ENCODE measurements at places on chromosomes 11 and 22.
A peak's percentile ranks its signal among the peaks of the same experiment; 100 is the strongest.

GRCh38 chr11:5624489-5625279 is at the start of gene TRIM34:
Gene TRIM34, plus strand, starts transcription at chr11:5625001. Its CDS starts 7,331 bp downstream, at chr11:5632332.
- peak; percentile 52 for DNase-seq

DNA sequence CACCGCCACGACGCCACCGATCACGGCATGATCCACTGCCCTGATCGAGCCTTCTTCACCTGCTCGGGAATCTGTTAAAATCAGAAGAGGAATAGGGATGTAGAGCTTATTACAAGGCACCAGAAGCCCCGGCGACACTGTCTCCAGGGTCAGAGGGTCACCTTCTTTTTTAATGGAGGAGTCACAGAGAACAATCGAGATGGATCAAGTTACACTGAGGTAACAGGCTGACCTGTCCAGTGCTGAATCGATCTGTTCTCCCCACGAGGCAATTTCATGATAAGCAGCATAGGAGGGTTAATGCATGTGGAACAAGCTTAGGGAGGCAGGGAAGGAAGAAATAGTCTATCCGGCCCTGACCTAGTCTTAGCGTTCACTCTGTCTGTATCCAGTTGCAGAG is 325.5 kb downstream of the CADM1 start:
- DNase-seq = no peak

GRCh38 chr11:16853859-16854258 is 115.4 kb downstream of the C11orf58 start:
- no peak for DNase-seq

GRCh38 chr11:64854534-64855502 is 10.4 kb upstream of the CDC42BPG start:
- peak; percentile 98 for DNase-seq

DNA sequence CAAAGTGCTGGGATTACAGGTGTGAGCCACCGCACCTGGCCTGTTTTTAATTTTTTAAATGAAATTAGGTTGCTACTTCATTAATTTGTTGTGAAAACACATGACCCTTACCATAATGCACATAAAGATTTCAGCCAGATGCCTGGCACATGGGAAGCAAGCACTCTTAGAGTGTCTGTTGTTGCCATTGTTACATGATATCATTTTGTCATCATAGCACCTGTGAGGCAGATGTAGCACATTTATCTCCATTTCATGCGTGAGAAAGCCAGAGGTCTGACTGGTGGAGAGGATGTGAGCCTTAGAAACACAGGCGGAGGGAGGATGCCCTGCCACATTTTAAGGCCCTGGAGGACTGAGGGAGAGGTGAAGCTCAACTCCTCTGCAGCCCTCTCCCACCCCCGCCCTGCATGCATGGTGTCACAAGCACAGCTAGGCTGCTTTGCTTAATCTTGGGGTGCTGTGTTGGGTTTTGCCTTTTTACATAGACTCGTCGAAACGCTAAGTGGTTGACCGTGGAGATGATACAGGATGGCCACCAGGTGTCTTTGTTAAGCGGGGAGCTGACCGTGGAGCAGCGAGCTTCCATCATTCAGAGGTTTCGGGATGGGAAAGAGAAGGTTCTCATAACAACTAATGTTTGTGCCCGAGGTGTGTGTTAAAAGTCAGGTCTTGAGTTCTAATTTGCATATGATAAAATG is 14.0 kb downstream of the DDX25 start:
- no peak for DNase-seq

DNA sequence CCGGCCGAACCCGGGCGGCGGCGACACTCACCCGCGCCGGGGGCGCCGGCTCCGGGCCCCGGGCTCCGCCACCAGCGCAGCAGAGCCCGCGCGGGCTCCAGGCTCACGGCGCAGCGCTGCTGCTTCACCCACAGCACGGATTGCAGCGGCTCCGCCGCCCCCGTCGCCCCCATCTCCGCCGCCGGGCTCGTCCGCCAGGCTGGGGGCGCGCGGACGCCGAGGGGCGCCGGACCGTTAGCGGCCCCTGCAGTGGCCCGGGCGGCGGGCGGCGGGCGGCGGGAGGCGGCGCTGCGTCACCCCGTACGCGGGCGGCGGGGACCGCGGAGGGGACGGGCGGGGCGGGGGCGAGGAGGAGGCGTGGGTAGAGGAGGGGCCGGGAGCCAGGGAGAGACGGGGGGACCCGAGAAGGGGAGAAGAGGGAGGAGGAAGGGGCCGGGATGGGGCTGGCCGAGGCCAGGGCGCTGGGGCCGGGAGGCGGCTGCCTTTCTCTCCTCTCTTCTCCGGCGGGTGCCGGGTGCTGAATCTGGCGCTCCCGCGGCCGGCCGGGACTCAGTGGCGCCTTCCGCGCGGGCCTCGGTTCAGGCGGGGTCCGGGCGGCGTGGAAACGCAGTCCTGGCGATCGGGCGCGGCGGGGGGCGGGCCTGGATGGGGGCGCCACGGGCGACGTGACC is at the start of gene CERK:
Gene CERK, minus strand, starts transcription at position 277 of the 671 bp plus-strand sequence. Its CDS starts 104 bp downstream, at position 173.
- DNase-seq = peak; percentile 68

DNA sequence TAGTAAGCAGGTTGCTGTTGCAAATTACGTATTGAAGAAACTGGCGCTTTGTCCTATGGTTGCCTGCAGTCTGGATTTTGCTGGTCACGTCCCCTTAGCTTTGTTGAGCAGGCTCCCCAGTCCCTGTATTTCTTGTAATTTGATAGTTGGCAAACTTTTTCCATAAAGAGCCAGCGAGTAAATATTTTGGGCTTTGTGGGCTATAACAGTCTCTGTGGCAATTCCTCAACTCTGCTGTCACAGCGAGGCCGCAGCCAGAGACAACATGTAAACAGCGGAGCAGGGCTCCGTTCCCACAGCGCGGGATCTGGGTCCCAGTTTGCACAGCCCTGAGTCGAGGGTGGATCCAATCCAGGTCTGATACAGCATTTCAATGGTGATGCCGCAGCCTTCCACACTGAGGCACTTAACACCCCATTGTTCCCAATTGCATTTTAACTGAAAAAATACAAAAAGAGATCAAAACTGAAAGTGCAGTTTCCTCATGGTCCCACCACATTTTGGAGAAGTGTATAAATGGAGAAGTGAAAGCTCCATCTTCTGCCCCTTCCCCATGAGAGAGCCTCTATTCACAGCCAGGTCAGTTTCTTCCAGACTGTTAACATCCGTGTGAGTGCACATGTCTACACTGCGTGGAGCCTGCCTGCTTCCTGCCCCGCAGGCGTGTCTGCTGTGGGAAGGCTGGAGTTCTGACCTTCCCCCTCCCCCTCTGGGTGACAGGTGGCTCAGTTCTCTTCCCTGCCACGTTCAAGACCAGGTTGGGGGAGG is 89.1 kb downstream of the RPS6KA4 start:
- no peak for DNase-seq

GRCh38 chr22:25970374-25970911 is 198.8 kb upstream of the SEZ6L start:
- DNase-seq = no peak

DNA sequence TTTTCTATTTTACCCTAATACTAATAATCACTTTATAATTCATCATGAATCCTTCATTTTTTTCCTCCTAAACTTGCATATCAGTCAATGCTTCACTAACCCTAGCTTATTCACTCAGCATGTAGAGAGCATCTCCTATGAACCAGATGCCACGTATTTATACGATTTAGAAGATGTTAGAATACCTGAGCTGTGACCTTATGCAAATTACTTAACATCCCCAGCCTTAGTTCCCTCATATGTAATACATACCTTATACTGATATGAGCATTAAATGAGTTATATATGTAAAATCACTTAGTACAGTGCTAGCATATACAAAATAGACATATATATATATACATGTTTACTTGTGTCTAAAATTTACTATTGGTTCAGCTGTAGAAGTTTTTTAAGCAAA is 9.0 kb downstream of the FAM76B start:
- no peak for DNase-seq

- peak; percentile 63 for DNase-seq
Measured at GRCh38 chr22:46150655-46151477, 540 bp downstream of the PPARA start.

DNA sequence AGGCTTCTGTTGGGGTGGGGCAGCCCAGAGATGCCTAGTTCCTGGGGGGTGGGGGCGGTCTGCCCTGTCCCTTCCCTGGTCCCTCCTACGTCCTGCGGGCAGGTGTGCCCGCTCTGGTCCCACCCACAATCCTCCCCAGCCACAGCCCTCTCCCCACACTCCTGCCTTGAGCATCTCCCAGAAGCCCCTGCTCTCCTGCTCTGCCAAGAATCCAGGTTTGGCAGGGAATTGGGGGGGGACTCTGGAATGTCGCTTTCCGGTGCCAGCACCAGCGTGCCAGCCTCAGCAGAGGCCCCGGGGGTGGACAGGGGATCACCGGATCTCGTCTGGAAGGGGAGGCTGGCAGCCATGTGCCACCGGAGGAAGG is 11.4 kb upstream of the PDGFB start:
- no peak for DNase-seq

DNA sequence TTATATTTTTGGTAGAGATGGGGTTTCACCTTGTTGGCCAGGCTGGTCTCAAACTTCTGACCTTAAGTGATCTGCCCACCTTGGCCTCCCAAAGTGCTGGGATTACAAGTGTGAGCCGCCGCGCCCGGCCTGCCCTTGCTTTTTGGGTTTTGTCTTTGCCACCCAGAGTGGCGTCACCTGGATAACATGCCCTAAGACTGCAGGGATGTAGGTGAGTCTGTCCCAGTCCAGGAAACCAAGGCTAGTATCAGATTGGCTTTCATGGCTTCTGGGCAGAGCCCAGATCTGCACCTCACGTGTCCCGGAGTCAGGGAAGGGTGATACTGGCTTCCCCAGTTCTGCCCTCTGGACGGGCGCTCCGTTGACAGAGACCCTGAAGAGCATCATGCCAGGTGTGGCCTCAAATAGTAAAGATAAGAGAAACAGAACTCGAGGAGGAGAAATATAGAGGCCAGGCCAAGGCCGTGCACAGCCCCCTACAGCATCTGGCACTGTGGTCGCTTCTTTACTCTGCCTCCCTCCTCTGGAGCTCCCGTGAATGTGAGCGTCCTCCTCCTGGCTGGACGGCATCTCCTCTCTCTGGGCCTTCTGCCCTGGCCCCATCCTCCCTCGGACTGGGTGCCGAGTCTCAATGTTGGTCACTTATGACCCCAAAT is 7.8 kb upstream of the APOBEC3B start:
- no peak for DNase-seq

DNA sequence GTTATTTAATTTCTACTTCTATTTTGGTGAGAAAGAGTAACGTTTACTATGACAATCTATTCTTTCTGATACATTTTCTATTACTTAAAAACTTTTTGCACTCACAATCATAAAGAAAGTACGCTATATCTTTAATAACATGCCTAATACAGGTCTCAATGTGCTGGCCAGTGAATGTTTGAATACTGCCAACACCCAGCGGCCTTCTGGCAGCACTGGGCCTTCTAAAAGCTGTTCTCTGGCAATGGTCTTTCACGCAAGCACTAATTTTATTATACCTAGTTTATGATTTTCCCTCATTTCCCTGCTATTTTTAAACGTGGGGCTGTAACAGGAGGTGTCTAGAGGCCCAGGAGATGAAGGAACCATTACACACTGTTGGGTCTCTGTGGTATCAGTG is 349.8 kb upstream of the PITPNB start:
- DNase-seq = no peak

- DNase-seq = no peak
Measured at GRCh38 chr11:65894034-65894591, 3.6 kb downstream of the CCDC85B start.

DNA sequence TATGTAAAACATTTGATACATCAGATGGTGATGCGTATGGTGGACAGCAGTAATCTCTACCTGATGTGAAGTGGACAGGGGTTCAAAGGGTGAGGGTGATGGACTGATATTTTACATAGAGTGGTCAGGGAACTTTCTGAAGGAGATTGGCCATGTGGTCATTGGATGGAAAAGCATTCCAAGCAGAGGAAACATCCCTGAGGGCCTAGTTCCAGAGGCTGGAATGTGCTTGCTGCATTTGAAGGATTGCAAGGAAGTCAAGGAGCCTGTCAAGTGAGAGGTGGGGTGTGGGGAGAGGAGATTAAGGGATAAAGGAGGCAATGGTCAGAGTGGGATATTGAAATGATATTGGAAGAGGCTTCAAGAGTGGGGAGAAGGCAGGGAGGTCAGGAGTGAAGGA is 151.9 kb upstream of the NTM start:
- no peak for DNase-seq

- DNase-seq = no peak
Measured at GRCh38 chr11:116888024-116888423, 50.6 kb upstream of the APOA1 start.

GRCh38 chr11:112797648-112798293 is 163.4 kb upstream of the NCAM1 start:
- no peak for DNase-seq

GRCh38 chr11:128302425-128303186 is 284.8 kb downstream of the ETS1 start:
- DNase-seq = no peak

- no peak for DNase-seq
Measured at GRCh38 chr11:45168366-45169130, 22.1 kb downstream of the PRDM11 start.

DNA sequence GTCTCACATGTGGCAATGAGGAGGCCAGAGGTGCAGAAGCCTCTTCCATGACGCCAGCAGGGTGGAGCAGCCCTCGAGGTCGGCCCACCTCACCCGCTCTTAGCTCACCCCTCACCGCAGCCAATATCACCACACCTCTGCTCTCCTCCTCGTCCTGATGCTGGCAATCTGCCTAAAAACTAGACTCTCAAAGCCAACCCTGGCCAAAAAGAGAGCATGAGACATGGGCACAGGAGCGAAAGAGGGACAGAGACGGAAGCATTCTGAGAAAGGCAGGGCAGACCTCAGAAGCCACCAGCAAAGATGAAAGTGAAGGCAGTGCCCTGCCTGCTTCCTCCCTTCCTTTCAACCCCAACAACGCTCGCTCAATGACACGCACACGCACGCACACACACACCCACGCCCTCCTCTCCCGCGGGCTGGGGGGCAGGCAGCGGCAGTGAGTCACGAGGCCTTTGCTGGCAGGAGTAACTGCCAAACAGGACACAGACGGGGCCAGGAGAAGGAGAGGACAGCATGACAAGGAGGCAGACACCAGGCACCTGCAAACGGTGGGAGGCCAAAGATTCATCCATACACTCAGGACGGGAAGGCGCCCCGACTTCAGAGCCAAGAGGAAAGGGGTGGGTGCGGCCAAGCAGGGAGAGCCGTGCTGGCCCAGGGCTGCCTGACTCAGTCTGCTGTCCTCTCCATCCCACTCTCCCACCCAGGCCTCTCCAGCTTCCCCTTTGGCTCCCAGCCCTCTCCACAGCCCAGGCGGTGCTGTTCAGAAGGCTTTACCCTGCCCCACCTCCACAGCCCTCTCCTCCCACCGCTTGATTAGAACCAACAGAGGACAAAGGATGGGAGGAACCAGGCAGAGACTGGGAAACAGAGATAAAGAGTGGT is 11.4 kb downstream of the IGSF9B start:
- DNase-seq = no peak

GRCh38 chr11:125139778-125140177 is 24.8 kb upstream of the PKNOX2 start:
- DNase-seq = no peak

DNA sequence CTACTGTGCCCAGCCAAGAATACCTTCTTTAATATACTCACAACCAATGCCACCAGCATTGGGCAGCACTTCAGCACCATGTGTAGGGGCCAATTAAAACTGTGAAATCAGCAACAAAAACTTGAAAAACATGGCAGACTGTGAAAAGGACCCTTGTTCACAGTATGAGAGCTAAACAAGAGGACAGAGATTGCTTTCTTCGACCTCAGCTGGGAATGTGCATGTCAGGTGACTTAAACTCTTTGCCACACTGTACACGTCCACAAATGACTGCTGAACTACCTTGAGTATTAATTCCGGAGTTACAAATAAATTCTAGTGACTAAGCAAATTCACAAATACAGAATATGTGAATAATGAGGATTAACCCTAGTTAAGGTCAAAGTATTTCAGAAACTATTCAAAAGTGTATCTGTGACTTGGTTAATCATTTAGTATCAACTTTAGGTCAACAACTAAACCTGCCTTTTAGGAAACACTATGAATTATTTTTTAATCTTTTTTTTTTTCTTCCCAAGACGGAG is 33.0 kb downstream of the DDX6 start:
- no peak for DNase-seq

Measured in 8988T (cell line).